ENCODE measurements at places on chromosomes 3 and 15.
A peak's percentile ranks its signal among the peaks of the same experiment; 100 is the strongest.

- DNase-seq = no peak
Measured at GRCh38 chr15:54792526-54792925, 404.2 kb downstream of the RSL24D1 start.

DNA sequence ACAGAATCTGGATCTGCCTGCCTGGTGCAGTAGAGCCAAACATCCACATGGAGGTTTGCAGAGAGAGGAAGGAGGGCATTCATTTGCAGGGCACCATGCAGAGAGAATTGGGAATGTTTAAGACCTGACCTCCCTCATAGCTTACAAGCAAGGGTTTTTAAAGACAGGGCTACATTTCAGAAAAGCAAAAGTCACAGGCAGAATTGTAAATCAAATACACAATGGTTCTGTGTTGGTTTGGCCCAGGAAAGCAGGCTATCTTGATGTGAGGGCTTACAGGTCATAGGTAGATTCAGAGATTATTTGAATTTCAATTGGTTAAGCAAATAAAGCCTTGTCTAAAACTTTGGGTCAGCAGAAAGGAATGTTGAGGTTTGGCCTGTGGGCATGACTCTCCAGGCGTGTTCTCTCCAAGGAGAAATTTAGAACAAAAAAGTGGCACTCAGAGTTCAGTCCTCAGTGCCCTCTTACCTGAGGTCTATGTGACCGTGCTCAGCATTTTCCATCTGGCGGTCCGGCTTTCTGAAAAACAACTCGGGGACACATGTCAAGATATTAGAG lies 91.5 kb downstream of the CD47 start:
- DNase-seq = no peak

- DNase-seq = no peak
Measured at GRCh38 chr3:48765376-48765775, 48.4 kb upstream of the IP6K2 start.

- no peak for DNase-seq
Measured at GRCh38 chr3:15052335-15053242, 12.5 kb downstream of the MRPS25 start.

GRCh38 chr15:65824941-65825544 lies 33.0 kb upstream of the DENND4A start:
- DNase-seq = no peak

GRCh38 chr15:41281236-41281635 lies 50.2 kb downstream of the CHP1 start:
- no peak for DNase-seq

- no peak for DNase-seq
Measured at GRCh38 chr3:101996832-101997231, 147.5 kb downstream of the NFKBIZ start.

DNA sequence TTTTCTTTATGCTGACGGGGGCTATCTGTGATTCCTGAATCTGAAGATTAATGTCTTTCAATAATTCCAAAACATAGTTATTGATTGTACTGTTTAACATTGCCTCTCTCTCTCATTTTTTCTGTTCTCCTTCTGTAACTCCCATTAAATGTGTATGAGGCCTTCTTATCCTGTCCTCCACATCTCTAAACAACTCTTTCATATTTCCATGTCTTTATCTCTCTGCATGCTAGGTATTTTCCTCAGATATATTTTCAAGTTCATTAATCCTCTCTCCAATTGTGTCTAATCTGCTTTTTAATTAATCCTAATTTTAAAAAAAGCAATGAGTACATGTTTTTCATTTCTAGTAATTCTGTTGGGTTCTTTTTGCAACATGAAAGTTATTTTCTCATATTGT lies 173.2 kb downstream of the TLE3 start:
- DNase-seq = no peak

DNA sequence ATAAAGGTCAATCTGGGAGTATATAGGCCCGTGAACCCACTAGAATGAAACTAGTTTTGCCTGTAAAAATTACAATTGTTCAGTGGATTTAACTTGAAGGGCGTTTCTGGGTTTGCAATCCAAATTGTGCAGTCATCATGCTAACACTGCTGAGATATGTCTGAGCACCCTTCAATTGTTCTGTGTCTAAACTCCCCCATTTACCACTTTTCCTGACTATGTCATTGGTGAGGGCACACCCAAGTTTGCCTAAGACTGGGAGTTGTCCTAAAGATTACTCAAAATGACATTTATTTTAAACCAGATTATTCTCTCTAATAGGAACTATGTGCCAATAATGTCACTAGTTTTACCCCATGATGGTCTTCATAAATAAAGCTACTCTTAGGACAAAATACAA lies 54.6 kb downstream of the EMC4 start:
- DNase-seq = no peak

DNA sequence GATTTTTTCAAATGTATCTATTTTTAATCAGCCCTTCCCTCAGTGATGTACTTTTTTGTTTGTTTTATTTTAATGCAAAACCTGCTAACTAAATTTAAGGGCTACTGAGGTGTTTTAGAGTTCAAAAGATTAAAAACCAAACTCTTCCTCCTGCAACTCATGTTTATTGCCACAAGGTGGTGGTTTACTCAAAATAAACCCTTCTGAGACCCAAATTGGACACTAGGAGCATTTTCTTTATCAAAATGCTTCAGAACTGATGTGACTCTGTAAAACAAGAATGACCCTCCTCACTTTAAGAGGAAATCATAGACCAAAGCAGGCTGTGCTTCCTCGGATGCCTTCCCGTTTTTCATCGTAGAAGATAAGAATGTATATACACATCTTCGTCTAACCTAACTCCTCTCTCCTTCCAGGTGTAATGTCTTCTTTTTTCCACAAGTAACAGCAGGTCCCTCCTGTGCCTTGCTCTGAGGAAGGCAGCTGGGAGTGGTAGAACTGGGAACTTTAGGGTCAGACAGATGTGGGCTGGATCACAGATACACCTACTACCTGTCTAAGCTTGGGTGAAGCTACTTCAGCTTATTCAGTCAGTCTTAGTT lies 2.9 kb upstream of the NME9 start:
- no peak for DNase-seq

- no peak for DNase-seq
Measured at GRCh38 chr3:166527325-166527724, 690.1 kb upstream of the BCHE start.

DNA sequence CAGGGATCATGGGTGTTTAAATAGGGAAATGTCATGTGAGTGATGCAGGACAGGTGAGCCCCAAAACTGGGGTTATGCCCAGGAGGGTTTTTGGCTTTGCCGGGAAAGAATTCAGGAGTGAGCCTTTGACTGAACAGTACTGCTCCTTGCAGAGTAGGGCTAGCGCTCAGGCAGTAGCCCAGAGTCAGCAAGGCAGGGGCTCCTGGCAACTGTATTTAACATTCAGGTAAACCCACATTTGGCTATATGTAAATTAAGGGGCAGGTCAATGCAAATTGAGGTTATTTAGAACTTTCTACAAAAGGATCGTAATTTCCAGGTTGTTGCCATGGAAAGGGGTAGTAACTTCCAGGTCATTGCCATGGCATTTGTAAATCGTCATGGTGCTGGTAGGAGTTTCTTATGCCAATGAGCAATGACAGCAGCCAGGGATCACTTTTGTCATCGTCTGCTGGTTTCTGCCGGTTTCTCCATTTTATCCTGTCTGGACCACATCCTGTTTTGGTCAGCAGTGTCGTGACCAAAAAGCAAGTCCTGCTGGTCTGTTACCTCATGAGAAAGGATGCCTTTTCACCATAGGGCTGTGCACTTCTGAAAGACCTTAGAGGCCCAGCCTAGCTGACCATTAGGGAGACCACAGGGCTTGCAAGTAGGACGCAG lies 24.3 kb downstream of the MTHFS start:
- peak; percentile 11 for DNase-seq

- no peak for DNase-seq
Measured at GRCh38 chr3:197333901-197334639, 35.7 kb upstream of the DLG1 start.

DNA sequence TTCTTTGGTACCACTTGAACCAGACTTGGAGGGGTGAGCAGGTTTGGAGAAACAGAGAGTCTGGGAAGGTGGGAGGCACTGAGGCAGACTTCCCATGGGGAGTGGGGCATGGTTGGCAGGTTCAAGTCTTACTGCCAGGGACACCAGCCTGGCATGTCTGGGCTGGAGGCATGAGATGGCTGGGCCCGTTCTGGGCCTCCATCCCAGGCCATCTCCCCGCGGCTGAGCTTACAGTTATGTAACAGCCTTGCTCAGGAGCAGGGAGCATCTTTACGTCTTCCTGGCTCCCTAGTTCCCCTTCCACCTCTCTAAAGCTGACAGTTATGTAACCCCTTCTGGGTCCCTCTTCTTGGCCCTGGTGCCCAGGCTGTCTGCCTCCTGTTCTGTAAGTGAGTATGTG lies 12.4 kb downstream of the VIPR1 start:
- DNase-seq = no peak

Data from SIG-M5 (cell line).